ENCODE measurements at places on chromosomes 5 and 9. TPM values are rescaled to one million over a fixed set of nuclear protein-coding genes. Genes with fewer than 3 reads are reported as not detected.
A peak's percentile ranks its signal among the peaks of the same experiment; 100 is the strongest.

DNA sequence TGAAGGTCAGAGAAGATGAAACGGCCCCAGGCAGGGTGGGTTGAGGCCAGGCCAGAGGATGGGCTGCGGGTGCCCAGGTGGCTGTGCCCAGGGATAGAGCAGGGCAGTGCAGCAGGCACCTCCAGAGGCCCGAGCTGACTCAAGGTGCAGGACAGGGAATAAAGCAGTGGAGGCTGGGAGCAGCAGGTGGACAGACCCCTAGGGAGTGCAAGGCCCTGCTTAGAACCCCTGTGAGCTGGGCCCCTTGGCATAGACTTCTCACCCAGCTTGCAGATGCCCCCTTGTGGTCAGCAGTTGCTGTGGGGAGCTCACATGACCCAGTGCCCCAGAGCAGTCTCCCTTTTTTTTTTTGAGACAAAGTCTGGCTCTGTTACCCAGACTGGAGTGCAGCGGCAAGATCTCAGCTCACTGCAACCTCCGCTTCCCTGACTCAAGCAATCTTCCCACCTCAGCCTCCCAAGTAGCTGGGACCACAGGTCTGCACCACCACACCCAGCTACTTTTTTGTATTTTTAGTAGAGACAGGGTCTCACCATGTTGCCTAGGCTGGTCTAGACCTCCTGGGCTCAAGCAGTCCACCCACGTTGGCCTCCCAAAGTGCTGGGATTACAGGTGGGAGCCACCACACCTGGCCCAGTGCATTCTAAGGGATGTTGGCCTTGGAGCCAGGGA is 118.8 kb downstream of the WNK2 start:
- DNase-seq: peak; percentile 22

- DNase-seq: peak; percentile 87
Observed at GRCh38 chr5:147567917-147568598, 58.2 kb upstream of the DPYSL3 start.

DNA sequence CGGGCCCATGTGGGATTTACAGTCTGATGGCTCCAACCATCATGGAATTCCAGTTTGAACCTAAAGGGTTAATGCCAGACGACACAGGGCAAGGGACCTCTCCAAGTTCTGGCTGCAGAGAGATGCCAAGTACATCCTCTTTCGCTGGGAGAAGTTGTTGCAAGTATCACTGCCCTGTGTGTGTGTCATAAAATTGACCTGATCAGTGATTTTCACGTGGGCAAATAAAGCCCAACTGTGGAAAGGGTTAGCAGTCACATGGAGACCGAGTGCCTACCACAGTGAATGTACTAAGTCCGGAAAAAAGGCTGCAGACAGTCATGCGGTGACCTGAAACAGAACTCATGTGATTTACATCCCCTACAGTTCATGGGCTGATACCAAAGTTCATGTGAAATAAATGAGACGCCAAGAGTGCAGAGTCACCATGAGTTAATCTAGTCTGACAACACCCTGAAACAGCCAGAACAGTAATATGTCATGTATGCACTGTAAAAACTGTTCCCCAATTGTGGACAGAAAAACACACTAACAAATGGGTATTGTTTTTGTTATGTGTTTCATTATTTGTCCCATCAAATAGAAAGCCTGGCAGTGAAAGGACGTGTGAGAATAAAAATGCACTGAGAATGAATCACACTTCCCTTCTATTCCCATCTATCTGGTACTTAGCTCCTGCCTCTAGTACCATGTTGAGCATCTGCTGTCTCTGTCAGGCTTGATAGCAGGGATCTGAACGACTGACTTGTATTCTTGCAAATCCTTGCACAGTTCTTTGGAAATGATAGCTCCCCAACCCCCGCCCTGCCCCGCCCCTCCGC is 115.7 kb downstream of the SUSD1 start:
- DNase-seq: peak; percentile 95

Gene ELOVL7
- polyA plus RNA-seq: 2.5 TPM

GRCh38 chr5:63774939-63775338 is 187.3 kb downstream of the HTR1A start:
- DNase-seq: no peak

DNA sequence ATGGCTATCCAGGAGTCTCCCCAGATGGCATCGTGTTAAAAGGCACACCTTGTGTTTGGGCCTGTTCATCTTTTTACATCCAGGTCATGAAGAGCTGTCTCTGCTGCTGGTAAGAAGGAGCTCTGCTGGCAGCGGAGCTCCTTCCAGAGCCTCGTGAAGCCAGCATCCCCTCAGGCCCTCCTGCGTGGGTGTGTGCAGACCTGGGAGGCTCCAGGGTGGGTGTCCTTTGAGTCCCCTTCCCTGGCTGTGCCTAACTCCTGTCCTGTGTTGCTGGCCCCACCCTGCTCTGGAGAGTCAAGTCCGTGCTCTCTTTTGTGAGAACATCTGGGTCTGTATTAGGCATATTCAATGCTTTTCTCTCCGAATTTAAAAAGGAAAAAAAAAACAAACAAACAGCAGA is 149.6 kb upstream of the IRX2 start:
- no peak for DNase-seq

GRCh38 chr9:437574-438001 is 222.9 kb downstream of the DOCK8 start:
- peak; percentile 36 for DNase-seq

- no peak for DNase-seq
Observed at GRCh38 chr5:38538161-38538560, 18.3 kb downstream of the LIFR start.
